ENCODE measurements at places on chromosomes 13 and 19.

DNA sequence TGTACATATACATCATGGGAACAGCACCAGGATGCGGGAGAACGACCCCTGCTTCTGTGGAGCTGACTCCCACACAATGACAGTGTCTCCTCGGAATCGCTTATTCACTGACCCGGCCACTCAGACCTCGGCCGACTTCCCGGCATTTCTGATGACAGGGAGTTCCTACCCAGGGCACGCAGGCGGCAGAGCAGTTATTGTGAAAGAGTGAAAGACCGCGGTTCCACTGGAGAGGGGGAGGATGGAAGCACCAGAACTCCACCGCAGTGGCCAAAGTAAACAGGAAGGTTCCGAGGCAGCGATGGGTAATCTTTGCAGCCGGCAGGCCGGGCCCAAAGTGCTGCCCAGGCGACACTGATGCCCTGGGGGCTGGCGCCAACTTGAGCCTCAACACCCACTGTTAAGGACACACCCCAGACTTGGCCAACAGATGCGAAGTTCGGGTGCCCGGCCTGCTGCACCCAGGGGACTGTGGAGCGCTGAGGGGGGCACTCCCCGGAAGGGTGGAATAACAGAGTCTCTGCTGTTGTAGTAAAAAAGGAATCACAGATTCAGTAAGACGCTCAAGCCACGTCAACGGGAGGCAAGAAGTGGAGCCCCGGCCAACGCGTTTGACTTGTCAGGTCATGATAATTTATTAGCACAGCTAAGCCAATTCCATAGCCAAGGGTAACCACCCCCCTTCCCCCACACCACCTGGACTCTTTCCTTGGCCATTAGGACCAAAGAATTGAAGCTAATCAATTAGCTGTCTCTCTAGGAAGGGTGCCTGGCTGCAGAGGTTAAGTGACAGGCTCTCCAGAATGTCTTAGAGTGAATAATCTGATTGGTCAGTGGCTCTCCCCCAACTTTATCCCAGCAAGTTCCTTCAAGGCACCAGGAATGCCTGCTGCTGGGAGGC is 5.8 kb downstream of the MLLT1 start:
- no peak for DNase-seq

GRCh38 chr13:44108331-44108858 is 228.7 kb downstream of the LACC1 start:
- no peak for DNase-seq

- no peak for DNase-seq
These were observed 45.1 kb upstream of the CEACAM21 start for GRCh38 chr19:41530761-41531301.

DNA sequence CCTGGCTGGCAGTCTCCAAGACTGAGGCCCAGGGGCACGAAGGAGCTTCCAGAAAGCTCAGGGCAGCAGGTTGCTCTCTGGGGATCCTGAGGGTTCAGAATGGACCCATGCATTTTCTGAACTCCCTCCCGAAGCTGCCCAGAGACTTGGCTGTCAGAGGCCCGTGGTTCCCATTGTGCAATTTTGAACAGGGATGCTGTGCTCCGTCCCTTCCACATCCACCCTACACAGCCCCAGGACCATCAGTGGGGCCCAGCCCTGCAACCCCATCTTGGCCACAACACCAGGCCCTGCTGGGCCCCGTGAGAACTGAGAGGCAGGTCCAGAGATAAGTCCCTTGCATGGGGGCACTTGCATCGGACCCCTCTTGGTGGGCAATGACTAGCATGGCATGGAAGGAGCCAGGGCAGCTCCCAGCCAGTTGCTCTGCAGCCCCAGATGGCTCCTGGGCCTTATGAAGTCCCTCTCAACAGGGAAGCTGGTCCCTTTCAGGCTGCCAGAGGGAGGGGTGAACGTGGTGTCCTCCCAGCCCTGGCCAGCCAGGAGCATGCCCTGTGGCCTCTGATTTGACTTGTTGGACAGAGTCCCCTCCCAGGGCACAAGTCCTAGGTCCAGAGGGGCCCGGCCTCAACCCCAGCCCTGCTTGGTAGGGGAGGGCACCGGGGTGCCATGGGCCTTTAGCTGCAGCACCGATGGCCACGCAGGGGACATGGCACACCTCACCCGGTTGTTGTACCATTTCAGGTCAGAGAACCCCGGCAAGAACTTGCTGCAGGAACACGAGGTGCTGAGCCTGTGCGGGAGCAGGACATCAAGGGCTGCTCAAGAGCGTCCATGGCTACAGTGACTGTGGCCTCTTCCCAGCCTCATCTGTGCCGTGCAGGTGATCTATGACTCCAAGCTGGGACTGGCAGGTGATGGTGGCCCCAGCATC is 17.3 kb upstream of the ZNF14 start:
- no peak for DNase-seq

GRCh38 chr13:71967990-71968389 is 101.0 kb upstream of the DACH1 start:
- no peak for DNase-seq

- no peak for DNase-seq
These were observed 15.1 kb upstream of the GAS6 start for GRCh38 chr13:113879017-113879416.

DNA sequence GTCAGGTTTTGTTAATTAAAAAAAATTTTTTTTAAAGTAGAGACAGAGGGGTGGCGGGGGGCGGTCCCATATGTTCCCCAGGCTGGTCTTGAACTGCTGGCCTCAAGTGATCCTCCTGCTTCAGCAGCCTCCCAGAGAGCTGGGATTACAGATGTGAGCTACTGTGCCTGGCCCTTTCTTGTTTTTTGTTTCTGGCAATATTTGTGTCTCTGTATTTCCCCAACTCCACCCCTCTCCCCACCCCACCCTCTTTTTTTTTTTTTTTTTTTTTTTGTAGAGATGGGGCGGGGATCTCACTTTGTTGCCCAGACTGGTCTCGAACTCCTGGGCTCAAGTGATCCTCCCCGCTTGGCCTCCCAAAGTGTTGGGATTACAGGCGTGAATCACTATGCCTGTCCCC is 600 bp upstream of the CAPN12 start:
- DNase-seq, result no peak

- no peak for DNase-seq
These were observed 72.8 kb downstream of the ATP7B start for GRCh38 chr13:51938454-51938853.

DNA sequence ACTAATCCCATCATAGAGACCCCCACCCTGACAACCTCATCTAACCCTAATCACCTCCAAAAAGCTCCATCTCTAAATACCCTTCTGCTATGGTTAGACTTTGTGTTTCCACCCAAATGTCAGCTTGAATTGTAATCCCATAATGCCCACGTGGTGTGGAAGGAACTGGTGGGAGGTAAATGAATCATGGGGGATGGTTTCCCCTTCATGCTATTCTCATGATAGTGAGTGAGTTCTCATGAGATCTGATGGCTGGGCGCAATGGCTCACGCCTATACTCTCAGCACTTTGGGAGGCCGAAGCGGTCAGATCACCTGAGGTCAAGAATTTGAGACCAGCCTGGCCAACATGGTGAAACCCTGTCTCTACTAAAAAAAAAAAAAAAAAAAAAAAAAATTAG is 2.6 kb downstream of the VMAC start:
- DNase-seq, result no peak

- DNase-seq, result no peak
These were observed 103.3 kb downstream of the ZAR1L start for GRCh38 chr13:32211813-32212212.

GRCh38 chr13:50543782-50544181 is 299.7 kb downstream of the DLEU7 start:
- DNase-seq, result no peak

DNA sequence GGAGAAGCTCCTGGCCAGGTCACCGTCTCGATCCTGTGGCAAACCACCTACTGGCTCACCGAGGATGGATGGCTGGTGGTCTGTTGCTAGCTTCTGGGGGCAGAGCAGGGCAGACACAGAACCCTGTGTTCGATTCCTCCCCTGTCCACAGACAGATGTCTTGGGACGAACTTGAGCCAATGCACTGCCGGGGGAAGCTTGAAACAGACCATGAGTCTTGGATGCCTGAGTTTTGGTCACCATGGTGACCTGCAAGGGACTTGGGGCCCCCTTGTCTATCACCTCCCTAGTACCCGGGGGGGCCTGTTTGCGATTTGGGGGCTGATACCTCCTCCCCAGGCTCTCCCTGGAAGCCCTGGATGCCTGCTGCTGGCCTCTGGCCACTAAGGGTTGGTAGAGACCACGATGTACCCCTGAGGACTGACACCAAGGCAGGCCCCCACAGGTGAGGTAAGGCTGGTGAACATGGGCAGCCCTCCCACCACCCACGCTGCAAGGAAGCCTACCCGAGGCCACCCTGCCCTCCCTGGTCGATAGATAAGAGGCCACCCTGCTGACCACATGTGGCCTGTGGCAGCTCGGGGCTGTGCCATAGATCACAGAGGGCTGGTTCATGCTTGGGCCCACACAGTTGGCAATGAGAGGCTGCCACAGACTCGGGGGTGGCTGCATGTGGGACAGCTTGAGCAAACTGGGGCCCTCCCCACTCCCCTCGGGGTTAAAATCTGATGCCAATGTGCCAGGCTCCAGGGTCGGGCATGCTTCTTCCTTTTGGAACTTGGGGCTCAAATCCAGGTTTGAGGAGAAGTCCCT is 10.7 kb downstream of the IQCN start:
- DNase-seq, result no peak

- DNase-seq, result no peak
These were observed 237.6 kb downstream of the DNAJC15 start for GRCh38 chr13:43260999-43261398.

DNA sequence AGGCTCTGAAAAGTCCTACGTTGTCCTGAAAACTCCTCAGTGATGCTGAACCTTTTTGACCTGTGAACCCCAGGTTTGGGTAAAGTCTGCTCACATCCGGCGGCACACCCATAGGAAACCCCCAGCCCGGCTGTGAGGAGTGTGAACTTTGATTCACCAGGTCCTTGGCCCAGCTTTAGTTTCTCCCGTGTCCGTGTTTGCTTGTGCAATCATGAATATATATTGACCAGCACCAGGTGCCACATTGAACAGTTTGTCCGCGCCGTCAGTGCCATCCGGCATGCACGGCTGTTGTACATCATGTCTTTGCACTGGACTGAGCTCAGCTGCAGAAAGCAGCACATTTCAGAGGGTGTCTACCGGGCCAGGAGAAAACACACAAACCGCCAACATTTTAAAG is 45.3 kb downstream of the NFIC start:
- no peak for DNase-seq

- no peak for DNase-seq
These were observed at the start of gene KHSRP for GRCh38 chr19:6424195-6424938. Gene KHSRP, minus strand, starts transcription at chr19:6424811. Its CDS starts 110 bp downstream, at chr19:6424701.

GRCh38 chr13:83221813-83222241 is 660.4 kb downstream of the SLITRK1 start:
- DNase-seq, result no peak

GRCh38 chr13:34620074-34620850 is 321.8 kb upstream of the NBEA start:
- DNase-seq, result no peak

- no peak for DNase-seq
These were observed 29.8 kb downstream of the KL start for GRCh38 chr13:33045851-33046592.

DNA sequence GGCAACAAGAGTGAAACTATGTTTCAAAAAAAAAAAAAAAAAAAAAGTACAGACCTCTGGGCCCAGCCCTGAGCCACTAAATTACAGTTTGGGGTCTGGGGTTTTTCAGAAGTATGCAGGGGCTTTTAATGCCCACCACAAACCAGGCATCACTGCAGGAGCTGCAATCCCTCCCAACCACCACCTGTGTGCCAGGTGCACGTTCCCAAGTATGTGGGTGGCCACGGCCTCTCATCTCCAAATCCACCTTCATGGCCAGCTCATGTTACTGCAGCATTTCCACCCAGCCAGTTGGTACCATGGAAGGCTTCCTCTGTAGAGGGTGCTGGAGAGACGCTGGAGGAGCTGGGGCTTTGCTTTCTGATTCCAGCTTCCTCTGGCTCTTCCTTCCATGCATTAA is 26.5 kb downstream of the CEP89 start:
- no peak for DNase-seq

- no peak for DNase-seq
These were observed 130.5 kb downstream of the COL4A1 start for GRCh38 chr13:110176431-110176830.

GRCh38 chr13:29573190-29573589 is 22.3 kb downstream of the SLC7A1 start:
- DNase-seq, result no peak

DNA sequence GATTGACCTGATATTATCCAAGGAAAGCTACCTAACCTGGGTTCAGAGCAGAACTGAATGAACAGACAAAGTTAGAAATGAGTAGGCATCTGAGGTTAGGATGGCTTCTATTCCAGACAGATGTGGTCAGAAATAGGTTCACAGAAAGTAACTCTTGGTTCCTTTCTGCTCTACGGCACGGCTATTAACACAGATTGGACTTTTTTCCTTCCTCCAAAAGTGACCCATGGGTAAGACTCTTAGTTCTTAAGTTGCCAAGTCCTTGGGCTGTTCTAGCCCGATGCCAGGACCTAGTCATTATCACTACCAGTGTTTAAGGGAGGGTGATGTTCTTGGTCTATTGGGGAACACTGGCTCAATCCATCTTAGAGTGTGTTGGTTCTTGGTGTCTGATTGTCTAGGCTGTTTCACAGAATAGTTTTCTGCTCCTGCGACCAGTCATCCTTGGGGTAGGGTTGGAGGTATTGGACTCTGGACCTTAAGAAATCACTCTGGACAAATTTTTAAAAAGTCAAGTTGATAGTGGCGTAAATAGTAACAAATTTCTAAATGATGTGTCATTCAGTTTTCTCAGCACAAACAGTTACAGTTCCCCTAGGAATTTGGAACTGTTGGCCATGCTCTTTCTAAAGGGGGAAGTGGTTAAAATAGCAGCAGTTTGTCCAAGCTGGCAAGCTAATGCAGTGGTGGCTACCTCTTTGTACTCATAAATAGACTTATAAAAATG is 60.1 kb upstream of the MYCBP2 start:
- no peak for DNase-seq

DNA sequence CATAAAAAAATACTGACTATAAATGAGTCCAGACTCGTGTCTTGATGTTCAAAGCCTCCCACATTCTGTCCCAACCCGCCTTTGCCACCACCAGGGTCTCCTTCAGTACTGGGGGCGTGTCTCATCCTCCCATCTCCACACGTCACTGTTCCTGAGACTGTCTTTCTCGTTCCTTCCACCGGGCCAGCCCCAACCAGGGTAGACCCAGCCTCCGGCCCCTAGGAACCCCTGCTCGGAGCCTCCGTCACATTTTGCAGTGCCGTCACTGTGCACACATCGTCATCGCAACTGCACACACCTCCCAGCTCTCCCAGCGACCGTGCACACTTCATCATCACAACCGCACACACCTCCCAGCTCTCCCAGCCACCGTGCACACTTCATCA is 73.4 kb downstream of the SPACA7 start:
- DNase-seq, result no peak

- peak; percentile 38 for DNase-seq
These were observed 1.4 kb downstream of the HNRNPUL1 start for GRCh38 chr19:41265395-41266153.
